ENCODE measurements at places on chromosomes 11 and 22.

DNA sequence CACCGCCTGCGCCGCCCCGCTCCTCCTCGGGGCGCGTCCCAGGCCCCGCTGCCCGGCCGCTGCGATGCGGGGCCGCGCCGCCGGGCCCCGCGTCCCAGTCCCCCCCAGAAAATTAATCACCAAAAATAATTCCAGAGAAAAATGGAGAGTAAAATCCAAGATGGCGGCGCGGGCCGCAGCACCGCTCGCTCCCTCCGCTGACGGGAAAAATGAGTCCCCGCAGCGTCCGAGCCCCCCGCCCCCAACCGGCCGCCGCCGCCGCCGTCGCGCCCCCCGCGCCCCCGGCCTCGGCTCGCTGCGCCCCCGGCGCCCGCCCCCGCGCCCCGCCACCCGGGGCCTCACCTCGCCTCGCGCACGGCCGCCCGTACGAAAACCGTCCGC is at the start of gene KMT5B:
KMT5B (minus strand) TSS at position 162 of the 381 bp plus-strand sequence. CDS start 23,220 bp downstream, outside the sequence.
- DNase-seq: no peak

GRCh38 chr11:7612661-7613393 is 60.5 kb downstream of the CYB5R2 start:
- no peak for DNase-seq

GRCh38 chr22:49062155-49062801 is 765.4 kb downstream of the BRD1 start:
- DNase-seq: no peak

DNA sequence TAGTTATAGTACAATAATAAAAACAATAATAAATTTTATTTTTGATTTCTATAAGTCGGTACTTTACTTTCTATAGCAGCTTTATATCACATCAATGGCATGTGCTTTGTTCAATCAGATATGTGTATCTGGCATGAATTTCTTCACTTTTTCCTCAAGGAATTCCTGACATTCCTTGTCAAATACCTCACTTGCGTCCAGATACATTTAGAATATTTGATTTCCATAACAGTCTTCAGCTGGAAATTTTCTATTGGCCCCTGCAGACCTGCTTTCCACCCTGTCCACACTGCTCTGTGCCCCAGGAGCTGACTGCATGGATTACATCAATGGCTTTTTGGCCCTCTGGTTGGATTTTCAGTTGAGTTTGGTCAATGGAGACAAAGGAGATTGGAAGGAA is 93.2 kb downstream of the FAR1 start:
- no peak for DNase-seq
